NCI-H460 (cell line): ENCODE measurements at places on chromosomes 5 and 9. TPM values are rescaled to one million over a fixed set of nuclear protein-coding genes. Genes with fewer than 3 reads are reported as not detected.

GRCh38 chr5:144370273-144370672 is 199.6 kb downstream of the KCTD16 start:
- no peak for DNase-seq

- DNase-seq = no peak
Observed at GRCh38 chr9:128109050-128109709, 18.3 kb downstream of the PTGES2 start.

DNA sequence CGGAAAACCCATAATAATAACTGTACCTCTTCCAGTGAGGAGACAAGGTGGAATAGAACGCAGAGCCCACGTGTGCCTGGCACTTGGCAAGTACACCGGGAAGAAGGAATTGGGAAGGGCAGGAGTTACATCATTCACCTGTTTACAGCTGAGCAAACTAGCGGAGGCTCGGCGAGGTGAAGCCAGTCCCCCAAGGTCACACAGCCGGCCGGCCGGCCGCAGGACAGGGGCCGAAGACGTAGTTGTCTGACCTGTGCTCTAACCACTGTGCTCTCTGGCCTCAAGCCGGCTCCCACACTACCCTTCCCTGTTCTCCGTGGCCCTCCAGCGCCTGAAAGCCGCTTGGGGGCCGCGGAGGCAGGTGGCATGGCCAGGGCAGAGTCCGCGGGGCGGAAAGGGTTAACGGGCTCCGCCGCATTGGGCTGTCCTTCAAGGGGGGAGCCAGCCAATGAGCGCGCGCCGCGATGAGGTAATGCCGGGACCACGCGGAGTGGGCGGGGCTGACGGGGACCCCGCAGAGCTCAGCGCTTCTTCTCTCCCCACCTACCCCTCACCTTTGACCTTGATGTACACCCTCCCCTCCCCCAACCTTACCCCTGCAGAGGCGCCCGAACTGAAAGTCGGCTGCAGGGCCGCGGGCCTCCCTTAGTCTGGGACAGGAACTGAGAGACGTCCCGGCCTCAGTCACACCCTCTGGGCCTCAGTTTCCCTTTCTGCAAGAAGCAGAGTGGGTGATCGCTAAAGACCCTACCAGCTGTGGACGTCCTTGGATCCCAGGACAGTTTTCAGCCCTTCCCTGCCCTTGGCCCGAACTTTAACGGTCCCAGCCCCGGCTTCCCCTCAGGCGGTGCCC is 125.1 kb downstream of the C9orf50 start:
- peak; percentile 90 for DNase-seq

GRCh38 chr5:79257314-79257713 is 21.4 kb downstream of the JMY start:
- no peak for DNase-seq

GRCh38 chr5:34692786-34693185 is 36.7 kb downstream of the RAI14 start:
- no peak for DNase-seq

GRCh38 chr5:99191206-99191745 is 262.5 kb upstream of the CHD1 start:
- DNase-seq = no peak

DNA sequence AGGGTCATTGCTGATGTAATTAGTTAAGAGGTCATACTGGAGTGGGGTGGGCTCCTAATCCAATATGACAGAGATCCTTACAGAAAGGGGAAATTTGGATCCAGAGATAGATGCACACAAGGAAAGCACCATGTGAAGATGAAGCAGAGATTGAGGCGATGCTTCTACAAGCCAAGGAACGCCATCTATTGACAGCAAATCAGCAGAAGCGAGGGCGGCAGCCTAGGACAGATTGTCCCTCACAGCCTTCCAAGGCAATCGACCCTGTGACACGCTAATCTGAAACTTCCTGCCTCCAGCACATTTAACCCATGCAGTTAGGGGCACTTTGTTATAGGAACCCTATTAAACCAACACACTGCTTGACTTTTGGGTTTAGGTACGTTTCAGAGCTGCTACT is 285.1 kb upstream of the DAP start:
- DNase-seq = no peak

GRCh38 chr5:120955795-120956194 is 491.7 kb downstream of the PRR16 start:
- DNase-seq = no peak

- DNase-seq = no peak
Observed at GRCh38 chr5:56325039-56325438, 91.9 kb upstream of the ANKRD55 start.

GRCh38 chr5:80622756-80623155 is 31.7 kb upstream of the MSH3 start:
- no peak for DNase-seq

DNA sequence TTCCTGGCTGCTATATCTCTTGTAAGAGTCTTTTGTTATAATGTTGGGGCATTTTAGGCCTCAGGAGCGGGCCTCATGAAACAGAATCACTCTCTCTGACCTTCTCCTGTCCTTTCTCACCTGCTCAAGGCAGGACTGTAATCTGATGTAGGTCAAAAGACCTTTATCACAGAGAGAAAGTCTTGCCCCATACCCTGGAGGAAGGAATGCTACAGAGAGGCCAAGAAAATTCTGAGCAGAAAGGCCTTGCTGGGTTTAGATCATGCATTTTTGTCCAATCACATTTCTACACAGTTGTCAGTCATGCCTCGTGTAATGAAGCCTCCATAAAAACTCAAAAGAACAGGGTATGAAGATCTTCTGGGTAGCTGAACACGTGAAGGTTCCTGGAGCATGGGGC is 45.2 kb upstream of the TBC1D2 start:
- DNase-seq = no peak

GRCh38 chr5:90326995-90327394 is 82.6 kb downstream of the CETN3 start:
- no peak for DNase-seq

GRCh38 chr9:134100040-134100439 is 32.2 kb upstream of the BRD3 start:
- DNase-seq = no peak

- no peak for DNase-seq
Observed at GRCh38 chr9:21931428-21931827, 62.8 kb downstream of the CDKN2A start.

DNA sequence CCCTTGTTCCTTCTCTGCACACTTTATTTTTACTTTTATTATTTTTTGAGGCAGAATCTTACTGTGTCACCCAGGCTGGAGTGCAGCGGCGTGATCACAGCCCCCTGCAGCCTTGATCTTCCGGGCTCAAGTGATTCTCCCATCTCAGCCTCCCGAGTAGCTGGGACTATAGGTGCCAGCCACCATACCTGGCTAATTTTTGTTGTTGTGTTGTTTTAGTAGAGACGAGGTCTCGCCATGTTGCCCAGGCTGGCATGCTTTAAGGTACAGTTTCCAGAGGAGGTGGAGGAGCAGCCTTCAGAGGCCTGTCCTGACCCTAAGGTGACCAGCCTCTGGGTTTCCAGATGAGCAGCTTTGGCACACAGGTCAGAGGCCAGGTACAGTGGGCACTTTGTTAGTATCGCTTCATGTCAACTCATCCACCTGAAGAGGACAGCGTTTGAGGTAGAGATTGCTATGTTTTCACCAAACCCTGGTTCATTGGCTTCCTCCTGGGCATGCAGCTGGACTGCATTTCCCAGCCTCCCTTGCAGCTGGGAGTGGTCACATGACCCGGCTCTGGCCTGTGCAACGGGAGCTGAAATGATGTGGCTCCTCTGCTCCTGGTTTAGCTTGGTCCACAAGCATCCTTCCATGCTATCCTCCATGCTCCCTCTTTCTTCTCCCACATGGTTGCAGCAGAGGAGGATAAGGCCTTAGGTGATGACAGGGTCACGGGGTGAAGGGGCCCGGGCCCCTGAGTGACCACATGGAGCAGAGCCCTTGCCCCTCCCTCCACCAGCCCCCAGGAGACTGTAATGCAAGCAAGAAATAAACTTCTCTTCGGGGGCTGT is 139.3 kb upstream of the IER5L start:
- DNase-seq = no peak

GRCh38 chr5:149035372-149035790 is 27.5 kb downstream of the SH3TC2 start:
- peak; percentile 78 for DNase-seq

DNA sequence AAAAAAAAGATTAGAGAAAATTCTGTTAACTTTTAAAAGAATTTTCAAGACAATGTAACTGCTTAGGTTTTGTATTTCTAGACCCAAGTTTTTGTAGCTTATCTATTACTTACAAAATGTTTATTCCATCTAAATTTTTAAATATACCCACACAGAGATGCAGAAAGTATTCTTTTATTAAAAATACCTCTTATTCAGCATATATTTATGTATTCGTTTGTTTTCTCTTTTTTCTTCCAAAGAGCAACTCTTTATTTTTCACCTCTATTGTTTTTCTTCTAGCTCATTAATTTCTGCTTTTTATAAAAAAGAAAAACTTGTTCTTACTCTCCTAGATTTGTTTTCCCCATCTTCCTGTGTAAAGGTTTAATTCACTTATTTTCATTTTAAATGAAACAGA is 180.3 kb downstream of the ZDHHC21 start:
- no peak for DNase-seq

GRCh38 chr5:142592365-142592764 is 93.5 kb downstream of the FGF1 start:
- no peak for DNase-seq

- DNase-seq = no peak
Observed at GRCh38 chr9:95004411-95005277, 278.1 kb downstream of the AOPEP start.

DNA sequence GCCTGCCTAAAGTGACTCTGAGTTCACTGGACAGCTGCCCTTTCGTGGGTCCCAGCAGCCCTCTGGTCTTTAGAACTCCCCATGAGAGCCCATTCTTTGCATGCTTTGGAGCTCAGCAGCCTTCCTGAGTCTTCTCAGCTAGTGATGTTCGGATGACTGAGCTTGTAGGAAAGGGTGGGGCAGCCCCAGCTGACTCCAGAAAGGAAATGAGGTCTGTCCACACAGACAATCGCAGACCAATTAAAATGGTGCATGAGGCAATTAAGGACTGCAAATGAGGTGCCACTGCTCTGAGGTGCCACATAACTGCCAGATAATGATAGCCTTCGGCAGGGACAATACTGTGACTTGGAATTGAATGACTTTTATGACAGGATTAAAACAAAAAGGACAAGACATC is 25.4 kb upstream of the TOMM5 start:
- no peak for DNase-seq

DNA sequence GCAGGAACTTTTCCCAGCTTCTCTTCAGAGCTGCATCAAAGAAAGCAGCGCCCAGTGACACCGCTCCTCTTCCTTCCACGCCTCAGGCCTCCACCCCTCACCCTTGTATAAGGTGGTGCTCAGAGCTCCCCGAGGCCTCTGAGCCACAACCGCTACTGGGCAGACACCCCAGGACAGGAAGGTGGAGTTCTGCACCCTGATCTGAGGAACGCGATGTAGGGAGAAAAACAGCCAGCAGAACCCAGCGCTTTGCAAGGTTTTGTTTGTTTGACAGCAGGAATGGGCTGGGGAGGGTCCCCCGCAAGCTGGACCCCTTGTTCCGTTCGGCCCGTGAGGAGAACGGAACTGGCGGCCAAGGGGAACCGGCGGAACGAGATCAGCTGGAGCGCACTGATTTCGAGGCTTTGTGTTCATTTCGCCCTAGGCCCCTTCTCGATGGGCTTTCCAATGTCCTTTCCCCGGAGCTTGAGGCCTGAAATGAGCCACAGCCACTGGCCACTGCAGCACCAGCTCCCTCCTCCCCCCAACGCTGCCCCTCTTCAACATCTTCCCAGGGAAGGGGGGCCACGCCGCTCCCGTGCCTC is 4.1 kb downstream of the EDF1 start:
- no peak for DNase-seq

DNA sequence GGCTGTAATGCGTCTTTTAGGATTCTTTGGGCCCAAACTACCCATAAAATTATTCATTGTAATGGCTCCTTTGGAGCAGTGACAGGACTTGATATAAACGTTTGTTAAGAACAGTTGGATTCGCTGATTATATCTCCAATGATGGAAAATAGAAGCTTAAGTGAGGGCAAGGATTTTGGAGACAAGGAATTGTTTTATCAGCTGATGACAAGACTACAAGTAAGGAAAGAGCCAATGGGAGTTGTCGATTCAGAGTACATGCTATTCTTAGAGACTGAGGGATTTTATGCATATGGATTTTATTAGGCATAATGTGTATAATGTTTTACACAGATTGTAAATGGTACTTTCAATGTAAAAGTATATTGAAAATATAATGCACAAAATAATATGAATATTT is 425.5 kb upstream of the RIOK2 start:
- no peak for DNase-seq

GRCh38 chr5:151106043-151106442 is 25.2 kb upstream of the TNIP1 start:
- no peak for DNase-seq

GRCh38 chr5:154465169-154465568 is 12.9 kb downstream of the HAND1 start:
- no peak for DNase-seq

GRCh38 chr5:113922343-113922742 is 408.8 kb downstream of the YTHDC2 start:
- no peak for DNase-seq

DNA sequence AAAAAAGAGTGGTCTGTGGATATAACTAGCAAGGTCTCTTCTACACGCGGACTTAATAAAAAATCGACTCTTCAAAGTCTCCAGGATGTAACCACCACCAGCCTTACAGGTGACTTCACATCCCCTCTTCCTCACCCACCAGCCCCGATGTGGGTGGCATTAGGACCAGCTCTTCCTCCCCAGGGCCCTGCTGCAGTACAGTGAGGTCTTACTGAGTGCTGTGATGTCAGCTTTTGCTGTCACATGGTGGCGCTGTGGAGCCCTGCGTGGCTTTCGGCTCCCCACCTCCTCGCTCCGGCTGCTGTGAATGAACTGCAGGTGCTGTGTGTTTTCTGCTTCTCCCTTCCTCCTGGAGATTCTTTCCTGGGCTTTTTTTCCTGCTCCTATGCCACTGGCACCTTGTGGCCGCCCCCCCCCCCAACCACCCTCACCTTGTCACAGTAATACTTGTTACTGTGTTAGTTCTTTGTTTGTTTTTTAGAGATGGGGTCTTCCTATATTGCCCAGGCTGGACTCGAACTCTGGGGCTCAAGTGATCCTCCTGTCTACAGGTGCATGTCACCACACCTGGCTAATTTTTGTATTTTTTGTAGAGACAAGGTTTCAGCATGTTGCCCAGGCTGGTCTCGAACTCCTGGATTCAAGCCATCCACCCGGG is 15.8 kb upstream of the RAPGEF1 start:
- peak; percentile 81 for DNase-seq

GRCh38 chr9:18939943-18940342 is 93.1 kb downstream of the SAXO1 start:
- no peak for DNase-seq

GRCh38 chr9:114883709-114884108 is 46.7 kb downstream of the TNFSF8 start:
- no peak for DNase-seq

PCDHB14 gene
- total RNA-seq = 2.7 and 2.8 TPM in 2 replicates

ALDH7A1 gene
- total RNA-seq = 21.2 and 27.2 TPM in 2 replicates

LCN1 gene
- total RNA-seq = 25.8 and 30.3 TPM in 2 replicates

F2RL2 gene
- 37.5 and 41.5 TPM in 2 replicates for total RNA-seq

CSF2 gene
- not detected in 2 replicates for total RNA-seq

TMEM174 gene
- not detected in 2 replicates for total RNA-seq

OR1L8 gene
- 0.27 TPM in 1 of 2 replicates, not detected in the other for total RNA-seq

FAM174A gene
- total RNA-seq = 19.6 and 24.3 TPM in 2 replicates

SHB gene
- total RNA-seq = 12.5 and 14.3 TPM in 2 replicates

PCDHGA9 gene
- 0.92 and 1.6 TPM in 2 replicates for total RNA-seq

MLANA gene
- not detected in 2 replicates for total RNA-seq

IL5 gene
- not detected in 2 replicates for total RNA-seq

SLC22A4 gene
- total RNA-seq = 4.3 and 5.6 TPM in 2 replicates

SH2D3C gene
- 0.12 and 0.57 TPM in 2 replicates for total RNA-seq

CACFD1 gene
- total RNA-seq = 2.7 and 4.1 TPM in 2 replicates

CEMIP2 gene
- 21.2 and 22.1 TPM in 2 replicates for total RNA-seq
